ENCODE measurements at places on chromosomes 7 and 10.

DNA sequence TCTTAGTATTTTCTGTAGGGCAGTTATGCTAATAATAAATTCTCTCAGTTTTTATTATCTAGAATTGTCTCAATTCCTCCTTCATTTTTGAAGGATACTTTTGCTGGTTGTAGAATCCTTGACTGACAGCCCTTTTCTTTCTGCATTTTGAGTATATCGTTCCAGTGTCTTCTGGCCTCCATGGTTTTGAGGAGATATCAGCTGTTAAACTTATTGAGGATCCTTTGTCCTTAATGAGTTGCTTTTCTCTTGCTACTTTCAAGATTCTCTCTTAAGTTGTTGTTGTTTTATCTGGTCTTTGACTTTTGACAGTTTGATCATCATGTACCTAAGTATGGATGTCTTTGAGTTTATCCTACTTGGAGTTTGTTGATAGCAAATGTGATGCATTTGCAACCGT lies 8.9 kb upstream of the GJC3 start:
- DNase-seq, result no peak

DNA sequence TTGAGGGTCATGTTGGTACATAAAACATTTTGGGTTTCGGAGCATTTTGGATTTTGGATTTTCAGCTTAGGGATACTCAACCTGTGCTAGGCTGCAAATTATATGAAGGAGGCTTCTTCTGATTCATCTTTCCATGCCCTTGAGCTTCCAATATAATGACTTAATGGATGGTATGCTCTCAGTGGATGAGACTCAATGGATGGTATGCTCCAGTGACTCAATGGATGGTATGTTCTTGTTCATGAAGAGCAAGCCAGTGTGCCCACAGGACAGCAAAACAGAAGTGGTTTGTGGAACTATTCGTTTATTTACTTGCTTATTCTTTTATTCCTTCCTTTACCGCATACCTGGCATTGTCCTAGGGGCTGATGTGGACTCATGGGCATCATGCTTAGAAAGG lies 969.6 kb downstream of the LRMDA start:
- DNase-seq, result no peak

DNA sequence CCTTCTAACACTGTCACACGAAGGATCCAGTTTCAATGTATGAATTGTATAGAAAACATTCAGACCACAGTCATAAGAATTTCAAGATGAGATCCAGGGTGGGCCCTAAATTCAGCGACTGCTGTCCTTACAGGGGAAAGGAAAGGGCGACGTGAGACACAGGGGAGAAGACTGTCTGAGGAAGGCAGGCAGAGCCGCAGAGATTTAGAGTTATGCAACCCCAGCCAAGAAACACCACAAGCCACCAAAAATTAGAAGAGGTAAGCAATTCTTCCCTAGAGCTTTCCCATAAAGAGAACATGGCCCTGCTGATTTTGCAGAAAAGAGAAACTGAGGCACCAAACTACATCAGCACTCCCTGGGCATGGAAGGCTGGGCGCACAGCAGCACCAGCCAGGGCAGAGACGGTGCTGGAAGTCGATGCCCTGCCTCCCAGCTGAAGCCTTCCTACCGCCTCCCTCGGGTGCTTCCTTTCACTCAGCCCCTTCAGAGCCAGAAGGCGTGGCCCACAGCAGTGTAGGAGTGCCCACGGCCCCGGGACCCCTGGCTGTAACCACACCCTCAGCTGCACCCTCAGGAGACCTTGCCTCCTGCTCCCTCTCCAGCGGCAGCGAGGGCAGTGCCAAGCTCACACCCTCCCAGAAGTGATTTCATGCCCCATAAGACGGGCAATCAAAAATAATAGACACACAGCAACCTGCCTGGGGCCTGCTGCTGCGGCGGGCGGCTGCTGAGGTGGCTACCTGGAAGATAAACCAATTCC lies 81.0 kb upstream of the LRRC4 start:
- no peak for DNase-seq

DNA sequence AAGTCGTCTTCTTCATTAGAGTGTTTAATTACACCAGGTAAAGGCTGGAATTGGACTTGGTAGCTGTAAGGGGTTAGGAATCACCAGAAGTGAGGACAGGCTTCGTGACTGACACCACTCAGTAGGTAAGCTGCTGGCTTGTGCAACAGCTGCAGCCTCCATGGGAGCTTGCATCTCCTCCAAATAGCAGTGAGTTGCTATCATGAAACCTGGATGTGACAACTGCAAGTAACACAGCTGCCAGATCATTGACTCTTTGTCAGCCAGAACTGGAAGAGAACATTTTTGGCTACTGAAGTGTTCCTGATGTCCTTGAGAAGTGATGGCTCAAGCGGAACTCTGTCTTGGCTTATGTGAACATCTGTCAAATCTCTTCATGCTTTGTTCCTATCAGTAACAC lies 64.1 kb upstream of the MSRB2 start:
- no peak for DNase-seq

DNA sequence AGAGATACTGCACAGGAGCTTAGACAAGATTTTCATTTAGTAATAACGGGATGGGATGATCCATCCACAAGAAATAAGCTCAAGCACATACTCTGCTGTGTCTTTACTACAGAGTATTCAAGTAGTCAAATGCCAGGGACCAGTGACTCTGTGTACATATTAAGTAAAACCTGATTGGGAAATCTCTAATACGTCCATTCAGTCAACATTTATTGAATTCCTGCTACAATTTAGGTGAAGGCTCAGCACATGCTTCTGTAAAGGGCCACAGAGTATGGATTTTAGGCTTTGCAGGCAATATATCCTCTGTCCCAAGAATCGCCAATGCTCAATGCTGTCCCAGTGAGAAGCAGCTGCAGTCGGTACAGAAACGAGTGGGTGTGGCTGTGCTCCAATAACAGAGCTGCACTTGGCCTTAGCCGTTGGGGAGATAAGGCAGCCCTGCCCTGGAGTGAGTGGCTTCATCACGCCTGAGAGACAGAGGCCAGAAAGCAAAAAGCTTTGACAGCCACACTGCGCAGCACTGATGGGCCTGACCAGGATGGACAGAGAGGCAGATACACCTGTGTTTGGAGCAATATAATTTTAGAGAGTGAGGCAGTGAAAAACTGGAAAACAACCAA lies 186.8 kb downstream of the PARD3 start:
- no peak for DNase-seq

- no peak for DNase-seq
These were observed 82.7 kb downstream of the SPAG6 start for GRCh38 chr10:22427890-22428571.

- DNase-seq, result no peak
These were observed 383.2 kb downstream of the MALRD1 start for GRCh38 chr10:19431622-19432351.

DNA sequence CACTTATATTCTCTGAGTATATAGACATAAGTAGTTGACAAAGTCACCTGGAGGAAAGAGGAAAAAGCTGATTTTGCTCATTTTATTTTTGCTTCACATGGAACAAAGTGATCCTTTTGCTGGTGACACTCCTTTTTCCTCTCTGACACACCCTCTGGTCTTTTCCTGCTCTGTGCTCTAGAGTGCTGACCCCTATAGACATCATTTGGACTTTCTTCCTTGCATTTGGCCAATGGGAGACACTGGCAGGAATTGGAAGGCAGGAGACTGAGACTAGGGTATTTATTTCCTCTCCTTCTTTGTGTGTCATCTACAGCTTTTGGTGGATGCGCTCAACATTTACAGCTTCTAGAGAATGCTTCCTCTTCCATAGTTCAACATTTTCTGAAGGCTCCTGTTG lies 1078.1 kb downstream of the SORCS1 start:
- no peak for DNase-seq

- no peak for DNase-seq
These were observed 2.0 kb downstream of the GARS1 start for GRCh38 chr7:30596721-30597120.

- no peak for DNase-seq
These were observed 83.3 kb upstream of the DNAJC1 start for GRCh38 chr10:22086730-22087401.

DNA sequence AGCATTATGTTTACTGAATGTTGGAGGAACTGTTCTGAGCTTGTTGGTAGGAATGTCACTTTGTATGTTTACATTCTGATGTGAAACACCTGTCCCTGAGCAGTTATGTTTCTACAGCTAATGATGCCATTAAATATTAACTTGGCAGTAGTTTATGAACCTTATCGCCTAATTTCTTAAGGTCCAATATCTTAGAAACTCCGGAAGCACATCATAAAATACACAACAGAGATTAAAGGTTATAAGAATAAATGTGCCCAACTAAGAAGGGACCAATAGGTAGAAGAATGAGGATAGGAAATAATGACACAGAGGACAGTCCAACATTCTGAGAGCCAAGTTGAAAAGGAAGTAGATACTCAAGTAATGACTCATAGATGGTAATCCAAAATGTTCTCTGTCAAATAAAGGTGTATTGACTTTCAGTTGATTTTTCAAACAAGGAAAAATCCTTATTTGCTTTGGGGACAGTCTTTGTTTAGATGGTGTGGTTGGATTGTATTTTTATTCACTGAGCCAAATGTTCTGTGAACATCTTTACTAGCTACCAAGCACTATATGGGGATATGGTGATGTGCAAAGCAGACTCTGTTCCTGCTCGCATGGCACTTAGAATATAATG lies 31.9 kb downstream of the LCOR start:
- no peak for DNase-seq

DNA sequence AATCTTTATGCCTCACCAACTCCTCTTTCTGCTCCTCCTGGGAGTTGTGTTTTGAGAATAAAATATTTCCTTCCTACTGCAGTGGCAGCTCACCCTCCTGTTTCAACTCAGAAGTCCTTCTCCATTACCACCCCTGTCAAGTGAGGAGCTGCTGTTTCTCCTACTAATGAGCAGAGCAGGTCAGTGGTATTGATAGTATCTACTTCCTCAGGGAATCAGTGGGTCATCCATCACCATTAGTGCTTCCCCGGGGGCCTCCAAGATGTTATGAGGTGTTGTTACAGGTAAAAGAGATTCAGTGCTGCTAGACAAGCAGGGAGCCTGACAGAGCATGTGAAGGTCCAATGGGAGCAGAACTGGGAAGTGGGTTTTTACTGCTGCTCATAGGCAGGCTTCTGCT lies 795.2 kb downstream of the REEP3 start:
- DNase-seq, result no peak

GRCh38 chr10:5641501-5641900 lies 24.9 kb downstream of the ASB13 start:
- no peak for DNase-seq

GRCh38 chr10:6977398-6978186 lies 397.5 kb upstream of the PRKCQ start:
- no peak for DNase-seq

DNA sequence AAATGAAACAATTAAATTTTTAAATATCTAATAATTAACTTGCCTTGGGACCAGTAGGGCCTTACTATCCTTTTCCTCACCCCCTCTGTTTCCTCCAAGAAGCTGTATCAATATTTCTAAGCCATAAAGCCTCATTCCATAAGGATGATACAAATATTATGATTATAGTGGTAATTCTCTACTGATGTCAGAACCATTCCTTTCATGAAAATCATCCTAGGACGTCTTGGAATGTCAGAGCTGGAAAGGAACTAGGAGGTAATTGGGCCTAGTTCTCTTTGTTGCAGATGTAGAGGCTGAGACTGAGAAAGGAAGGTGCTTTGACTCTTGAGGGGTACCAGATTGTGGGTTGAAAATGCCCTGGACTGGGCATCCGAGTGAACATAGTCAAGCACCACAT lies 766.7 kb upstream of the GHITM start:
- no peak for DNase-seq

DNA sequence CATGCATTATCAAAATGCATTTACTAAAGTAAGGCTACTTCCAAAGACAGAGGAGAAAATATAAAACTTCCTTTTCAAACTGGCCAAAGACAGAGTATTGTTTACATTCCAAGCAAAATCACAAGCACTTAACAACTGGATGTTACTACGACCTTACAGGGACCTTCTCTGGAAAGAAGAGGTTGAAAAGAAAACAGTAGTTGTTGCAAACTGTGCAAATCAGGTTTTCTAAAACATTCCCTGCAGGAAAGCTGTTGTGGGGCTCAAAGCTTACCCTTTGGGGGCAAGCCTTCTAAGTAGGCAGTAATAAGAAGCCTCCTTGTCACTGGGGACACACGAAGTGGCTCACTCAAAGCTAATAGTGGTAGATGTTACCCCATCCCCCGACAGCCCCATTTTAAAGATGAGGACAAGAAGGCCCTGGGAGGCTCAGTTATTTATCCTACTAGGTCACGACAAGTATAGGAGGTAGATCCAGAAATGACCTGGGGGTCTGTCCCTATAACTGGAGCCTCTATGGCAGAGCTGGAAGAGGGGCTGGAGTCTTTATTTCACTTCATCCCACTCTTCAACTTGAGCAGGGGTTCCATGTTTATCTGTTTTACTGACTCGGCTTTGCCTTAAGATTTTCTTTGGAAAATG lies 46.6 kb downstream of the ATXN7L1 start:
- DNase-seq, result no peak

- DNase-seq, result no peak
These were observed 40.9 kb upstream of the WDR11 start for GRCh38 chr10:120810298-120810697.

- DNase-seq, result peak; percentile 60
These were observed 47.1 kb upstream of the UCN3 start for GRCh38 chr10:5317547-5318107.

DNA sequence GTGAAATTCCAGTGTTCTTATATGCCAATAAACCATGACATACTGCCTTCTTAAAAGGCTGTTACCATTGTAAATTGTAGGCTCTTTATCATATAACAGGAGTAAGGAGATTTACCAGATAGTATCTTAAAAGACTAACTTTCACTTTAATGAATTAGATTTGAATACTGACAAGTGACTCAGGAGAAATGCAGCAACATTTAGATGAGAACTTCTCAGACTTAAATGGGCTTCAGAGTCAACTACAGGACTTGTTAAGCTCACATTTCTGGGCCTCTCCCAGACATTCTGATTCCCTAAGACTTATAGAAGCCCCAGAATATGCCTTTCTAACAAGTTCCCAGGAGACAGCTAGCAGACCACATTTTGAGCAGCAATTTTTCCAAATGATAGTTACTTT lies 466.3 kb downstream of the ARL4A start:
- DNase-seq, result no peak
